ENCODE measurements at places on chromosomes 7 and 10. TPM values are rescaled to one million over a fixed set of nuclear protein-coding genes. Genes with fewer than 3 reads are reported as not detected.

DNA sequence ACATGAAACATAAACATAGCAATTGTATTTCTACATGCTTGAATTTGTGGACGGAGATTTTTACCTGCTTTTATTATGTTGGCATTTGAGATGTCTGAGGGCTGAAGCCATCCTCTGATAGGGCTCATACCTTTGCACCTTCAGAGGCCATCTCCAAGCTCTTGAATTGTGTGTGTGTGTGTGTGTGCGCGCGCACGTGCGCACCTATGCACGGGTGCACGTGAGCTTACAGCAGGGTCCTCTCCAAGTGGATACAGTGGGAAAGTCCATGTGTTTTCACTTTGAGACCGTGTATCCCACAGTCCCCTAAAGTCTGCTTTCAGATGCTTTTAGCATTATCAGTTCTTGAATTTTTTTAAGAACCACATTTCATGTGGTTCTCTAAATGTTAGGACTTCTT lies 178.6 kb downstream of the RAB11FIP2 start:
- no peak for DNase-seq

GRCh38 chr7:109926738-109927137 lies 1164.2 kb upstream of the LRRN3 start:
- no peak for DNase-seq

GRCh38 chr10:76213876-76214275 lies 782.5 kb downstream of the LRMDA start:
- DNase-seq, result no peak

DNA sequence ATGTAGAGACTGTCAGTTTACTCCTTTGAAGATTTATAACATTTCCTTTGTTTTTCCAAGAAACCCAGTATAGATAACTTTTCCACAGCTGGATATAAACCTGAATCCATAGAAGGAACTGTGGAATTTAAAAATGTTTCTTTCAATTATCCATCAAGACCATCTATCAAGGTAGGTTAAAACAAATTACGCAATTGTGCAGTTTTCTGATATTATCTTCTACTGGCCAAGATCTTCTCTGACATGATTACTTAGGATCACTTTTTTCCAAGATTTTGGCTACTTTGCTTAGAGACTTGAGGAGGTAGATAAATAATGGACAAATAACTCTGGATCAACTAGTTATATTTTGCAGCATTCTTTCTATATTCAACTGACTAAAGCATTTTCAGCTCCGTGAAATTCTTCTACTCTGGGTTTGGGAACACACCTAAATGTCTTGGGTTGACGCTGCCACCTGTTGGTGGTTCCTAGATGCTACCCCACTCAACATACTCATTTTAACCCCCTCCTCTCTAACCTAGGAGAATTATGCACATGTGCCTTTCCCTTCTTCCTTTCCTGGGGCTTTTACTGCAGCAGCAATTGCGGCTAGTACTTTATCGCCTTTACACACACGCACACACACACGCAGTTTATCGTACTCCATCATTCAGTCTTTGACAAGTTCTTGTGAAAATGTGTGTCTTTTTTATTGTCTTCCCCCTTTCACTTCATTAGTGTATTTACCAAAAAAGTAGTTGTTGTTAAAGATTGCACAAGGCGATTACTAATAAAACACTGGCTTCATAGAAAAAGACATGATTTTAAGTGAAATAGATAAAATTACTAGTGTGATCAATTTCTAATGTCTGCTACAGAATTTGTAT lies 32.7 kb downstream of the ABCB5 start:
- DNase-seq, result no peak

- DNase-seq, result no peak
These were observed 20.8 kb upstream of the ALOX5 start for GRCh38 chr10:45353186-45353585.

GRCh38 chr7:25775999-25776743 lies 375.8 kb upstream of the NFE2L3 start:
- no peak for DNase-seq

DNA sequence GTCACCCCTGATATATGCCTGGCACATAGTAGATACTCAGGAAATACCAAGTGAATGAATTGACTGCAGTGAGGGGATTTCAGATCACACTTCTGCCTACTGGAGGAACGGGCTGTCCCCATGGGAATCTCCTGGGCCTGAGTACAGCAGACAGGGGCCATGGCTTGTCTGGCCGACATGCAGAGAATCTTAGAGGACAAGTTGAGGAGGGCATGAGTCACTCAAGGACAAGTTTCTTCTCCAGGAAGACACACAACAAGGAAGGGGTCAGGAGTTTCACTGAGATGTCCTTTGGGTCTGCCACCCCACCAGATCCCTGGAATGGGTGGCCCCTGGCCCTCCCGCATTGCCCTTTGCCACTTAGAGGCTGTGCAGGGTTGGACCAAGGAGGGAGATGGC lies 20.7 kb downstream of the PLPP4 start:
- no peak for DNase-seq

DNA sequence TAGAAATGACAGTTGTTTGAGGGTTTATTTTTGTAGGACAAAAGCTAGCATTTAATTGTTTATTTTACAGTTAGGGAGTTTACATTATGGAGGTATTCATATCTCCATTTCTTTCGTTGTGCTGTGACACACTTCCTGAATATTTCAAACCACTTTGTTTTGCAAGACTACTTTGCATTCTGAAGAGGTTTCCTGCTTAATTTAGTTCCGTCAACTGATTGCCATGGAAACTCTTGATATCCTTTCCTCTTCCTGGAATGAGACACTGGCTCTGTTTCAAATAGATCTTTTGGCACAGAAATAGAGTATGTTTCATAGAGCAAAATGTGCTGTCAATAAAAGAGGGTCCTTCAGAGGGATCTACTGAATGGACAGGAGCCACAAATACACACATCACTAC lies 159.5 kb upstream of the AGR3 start:
- DNase-seq, result peak; percentile 65

GRCh38 chr7:43395351-43395750 lies 187.6 kb upstream of the STK17A start:
- no peak for DNase-seq

DNA sequence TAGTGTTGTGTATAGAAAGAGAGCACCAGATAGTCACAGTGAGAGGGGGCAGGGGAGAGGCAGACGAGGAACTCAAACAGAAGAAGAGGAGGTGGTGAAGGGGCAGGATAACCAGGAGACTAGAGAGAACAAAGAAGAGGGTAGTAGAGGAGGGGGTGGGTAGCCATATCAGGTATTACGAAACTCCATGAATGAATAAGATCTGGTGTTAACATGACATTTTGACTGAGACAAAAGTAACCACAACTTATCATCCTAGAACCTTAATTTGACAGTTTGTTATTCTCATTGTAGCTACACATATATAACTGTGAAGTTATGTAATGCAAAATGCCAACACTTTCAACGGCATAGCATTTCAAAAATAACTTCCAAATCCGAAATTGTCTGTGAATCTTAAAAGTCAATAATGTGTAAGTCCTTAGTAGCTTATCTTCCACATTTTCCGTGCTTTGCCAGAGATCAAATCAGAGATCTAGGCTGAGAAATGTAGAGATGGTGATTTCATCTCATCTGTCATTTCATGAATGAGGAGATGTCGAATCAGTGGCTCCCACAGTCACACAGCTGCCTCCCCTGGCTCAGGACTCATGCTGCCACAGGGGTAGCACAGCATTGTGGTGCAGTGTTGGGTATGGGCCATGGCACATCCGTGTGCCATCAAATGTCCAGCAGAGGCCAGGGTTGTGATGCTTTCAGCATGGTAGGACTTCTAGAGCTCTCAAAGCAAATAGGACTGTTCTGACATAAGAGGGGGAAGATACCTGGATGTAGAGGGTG lies 202.1 kb downstream of the HECW1 start:
- no peak for DNase-seq

SLC26A4 gene
- polyA plus RNA-seq, result 0.11 TPM

MCU gene
- polyA plus RNA-seq, result 104 TPM

ACBD7 gene
- polyA plus RNA-seq, result 0.58 TPM

TLX1 gene
- polyA plus RNA-seq, result not detected
